GM23248 (cell line): ENCODE measurements at places on chromosomes 3 and 15.
A peak's percentile ranks its signal among the peaks of the same experiment; 100 is the strongest.

GRCh38 chr3:143822374-143822773 lies 25.9 kb downstream of the SLC9A9 start:
- no peak overlapping the region for H3K4me3 ChIP-seq
- no peak overlapping the region for H3K27ac ChIP-seq
- no peaks in the 10 kb centered on the region for H3K27me3 ChIP-seq
- H3K4me1 ChIP-seq = 0 out of 2 replicates have a peak, but pooled peaks cover 9% of the 10 kb centered on the region
- DNase-seq = no peak

- no peak overlapping the region for H3K27ac ChIP-seq
- no peaks in the 10 kb centered on the region for H3K36me3 ChIP-seq
- no peak overlapping the region for H3K4me3 ChIP-seq
- no peaks in the 10 kb centered on the region; the same call in 1 of the 2 replicates for H3K27me3 ChIP-seq
Observed at GRCh38 chr3:128541246-128541645, 48.2 kb upstream of the GATA2 start.

- no peaks in the 10 kb centered on the region for H3K27me3 ChIP-seq
- H3K4me1 ChIP-seq = peaks cover 37% of the 10 kb centered on the region
- no peak for DNase-seq
- no peaks in the 10 kb centered on the region; the same call in 1 of the 2 replicates for H3K36me3 ChIP-seq
Observed at GRCh38 chr3:196280689-196281440, 6.7 kb downstream of the PCYT1A start.

DNA sequence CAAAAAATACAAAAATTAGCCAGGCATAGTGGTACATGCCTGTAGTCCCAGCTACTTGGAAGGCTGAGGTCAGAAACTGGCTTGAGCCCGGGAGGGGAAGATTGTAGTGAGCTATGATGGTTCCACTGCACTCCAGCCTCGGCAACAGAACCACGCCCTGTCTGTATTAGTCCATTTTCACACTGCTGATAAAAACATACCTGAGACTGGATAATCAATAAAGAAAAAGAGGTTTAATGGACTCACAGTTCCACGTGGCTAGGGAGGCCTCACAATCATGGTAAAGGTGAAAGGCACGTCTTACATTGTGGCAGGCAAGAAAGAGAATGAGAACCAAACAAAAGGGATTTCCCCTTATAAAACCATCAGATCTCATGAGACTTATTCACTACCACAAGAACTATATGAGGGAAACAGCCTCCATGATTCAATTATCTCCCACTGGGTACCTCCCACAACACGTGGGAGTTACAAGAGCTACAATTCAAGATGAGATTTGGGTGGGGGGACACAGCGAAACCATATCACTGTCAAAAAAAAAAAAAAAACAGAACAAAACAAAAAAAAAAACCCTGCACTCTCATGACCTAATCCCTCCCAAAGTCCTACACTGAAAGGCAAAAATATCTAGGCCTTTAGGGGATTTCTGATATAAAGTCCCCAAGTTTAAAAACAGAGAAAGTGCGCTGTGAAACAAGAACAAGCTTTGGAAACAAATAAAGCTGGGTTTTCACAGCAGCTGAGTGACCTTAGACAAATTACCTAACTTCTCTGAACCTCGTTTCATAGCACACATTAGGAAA lies 224.7 kb downstream of the IGSF11 start:
- no peaks in the 10 kb centered on the region for H3K36me3 ChIP-seq
- no peak for DNase-seq
- no peak overlapping the region for H3K27ac ChIP-seq
- no peak overlapping the region for H3K4me3 ChIP-seq
- H3K4me1 ChIP-seq = no peaks in the 10 kb centered on the region

- DNase-seq = peak; percentile 95
- peaks cover 47% of the 10 kb centered on the region for H3K4me1 ChIP-seq
- H3K36me3 ChIP-seq = peaks cover 32% of the 10 kb centered on the region
- peak overlapping the region; percentile 90 for H3K27ac ChIP-seq
Observed at GRCh38 chr3:172317984-172318383, 130.3 kb downstream of the GHSR start.
